ENCODE measurements at places on chromosomes 1 and 21.

DNA sequence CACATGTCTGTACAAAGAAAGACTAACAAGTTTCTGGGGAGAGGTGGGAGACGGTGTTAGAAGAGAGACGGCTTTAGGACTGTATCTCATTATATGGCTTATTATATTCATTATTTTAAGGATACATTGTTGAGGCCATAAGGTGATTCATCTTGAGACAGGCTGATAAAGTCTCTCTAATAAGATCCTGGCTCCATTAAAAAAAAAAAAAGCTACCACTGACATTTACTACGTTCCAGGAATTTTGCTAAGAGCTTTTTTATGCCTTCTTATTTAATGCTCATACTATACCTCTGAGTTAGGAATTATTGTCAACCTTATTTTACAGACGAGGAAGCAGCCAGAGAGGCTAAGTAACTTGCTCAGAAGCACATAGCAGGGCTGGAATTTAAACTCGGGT lies 173.7 kb downstream of the GABPA start:
- DNase-seq: no peak

- DNase-seq: no peak
Measured at GRCh38 chr1:178716111-178716510, 8.9 kb upstream of the RALGPS2 start.

DNA sequence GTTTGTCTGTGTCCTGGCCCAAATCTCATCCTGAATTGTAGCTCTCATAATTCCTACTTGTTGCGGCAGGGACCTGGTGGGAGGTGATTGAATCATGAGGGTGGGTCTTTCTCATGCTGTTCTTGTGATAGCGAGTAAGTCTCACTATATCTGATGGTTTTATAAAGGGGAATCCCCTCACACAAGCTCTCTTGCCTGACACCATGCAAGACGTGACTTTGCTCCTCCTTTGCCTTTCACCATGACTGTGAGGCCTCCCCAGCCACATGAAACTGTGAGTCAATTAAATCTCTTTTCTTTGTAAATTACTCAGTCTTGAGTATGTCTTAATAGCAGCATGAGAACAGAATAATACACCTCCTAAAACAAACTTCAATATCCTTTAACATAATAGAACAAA lies 1065.6 kb downstream of the PLA2G4A start:
- no peak for DNase-seq

DNA sequence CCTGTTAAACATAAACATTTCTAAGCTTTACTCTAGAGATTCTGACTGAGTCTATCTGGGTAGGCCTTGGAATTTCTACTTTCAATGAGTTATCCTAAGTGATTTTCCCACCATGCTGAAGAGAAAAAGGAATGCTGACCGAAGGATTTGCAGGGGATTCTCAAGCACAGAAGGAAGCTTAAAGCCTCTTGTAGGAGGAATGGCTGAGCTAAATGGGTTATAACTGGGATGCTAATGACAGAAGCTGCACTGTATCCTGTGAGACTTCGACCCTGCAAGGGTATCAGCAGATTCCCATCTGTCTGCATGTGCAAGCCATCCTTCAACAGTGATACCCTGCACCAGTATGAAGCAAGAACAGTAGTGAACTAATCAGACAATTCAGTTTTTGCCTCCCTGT lies 35.4 kb downstream of the SLC35D1 start:
- DNase-seq: no peak

GRCh38 chr1:24688621-24689195 lies 45.6 kb downstream of the SRRM1 start:
- peak; percentile 38 for DNase-seq

- no peak for DNase-seq
Measured at GRCh38 chr1:19689856-19690255, 25.2 kb downstream of the HTR6 start.

Data from AG04450 (cell line).